Activated T-helper 1 cell treated with Interleukin-2 at 50 U/mL for 16 hours (primary cell): ENCODE measurements at places on chromosomes 12 and 14.

- no peak for DNase-seq
Observed at GRCh38 chr14:99937475-99938244, 127.6 kb upstream of the EVL start.

- DNase-seq: no peak
Observed at GRCh38 chr14:72616294-72616693, 277.6 kb downstream of the DPF3 start.

GRCh38 chr12:70918321-70918720 lies 2.2 kb downstream of the PTPRR start:
- no peak for DNase-seq

- DNase-seq: no peak
Observed at GRCh38 chr14:59474172-59474571, 9.0 kb upstream of the GPR135 start.
